ENCODE measurements at places on chromosomes 16 and 17.

GRCh38 chr17:80647746-80648145 lies 103.1 kb downstream of the RPTOR start:
- DNase-seq = no peak

DNA sequence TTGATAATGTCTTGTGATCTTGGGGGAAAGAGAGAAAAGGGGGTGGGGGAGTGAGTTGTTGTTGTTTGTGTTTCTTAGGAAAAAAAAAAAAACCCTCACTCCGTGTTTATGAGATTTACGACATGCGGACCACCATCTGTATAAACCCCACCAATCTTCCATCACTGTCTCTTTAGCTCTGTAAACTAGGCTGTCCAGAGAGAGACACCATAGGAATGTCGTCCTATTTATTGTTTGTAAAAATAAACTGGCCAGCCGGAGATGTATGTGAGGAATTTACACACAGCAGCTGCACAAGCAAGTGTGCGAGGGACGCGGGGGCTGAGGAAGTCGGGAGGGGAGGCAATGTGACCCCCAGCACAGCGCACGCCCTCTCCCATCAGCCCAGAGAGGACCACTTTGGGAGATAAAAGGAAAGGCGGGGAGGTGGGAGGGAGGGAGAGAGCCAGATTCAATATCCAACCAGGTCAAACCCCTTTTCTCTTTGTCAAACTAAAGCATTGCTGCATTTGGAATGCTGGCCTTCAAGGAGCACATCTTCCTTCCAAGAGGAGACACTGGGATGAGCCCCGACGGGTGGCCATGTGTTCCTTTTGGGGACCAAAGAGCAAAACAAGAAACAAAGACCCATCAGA lies 136.2 kb upstream of the SALL1 start:
- no peak for DNase-seq

DNA sequence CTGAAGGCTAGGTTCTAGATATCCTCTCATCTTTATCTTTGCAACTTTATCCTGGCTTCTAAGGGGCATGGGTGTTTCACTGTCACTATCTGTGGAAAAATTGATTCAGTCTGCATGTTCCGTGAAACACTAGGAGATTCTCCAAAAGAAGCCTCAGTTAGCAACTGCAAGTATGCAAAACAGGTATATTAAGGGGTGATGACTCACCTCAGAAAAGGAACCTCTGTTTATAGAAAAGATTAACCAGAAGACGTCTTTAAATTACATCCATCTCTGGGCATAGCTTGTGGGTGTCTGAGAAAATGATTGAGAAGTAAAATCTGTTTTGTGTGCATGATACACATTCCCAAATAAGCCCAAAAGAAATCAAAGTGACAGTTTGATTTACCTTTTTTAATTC lies 353.8 kb upstream of the HSBP1 start:
- no peak for DNase-seq

GRCh38 chr17:7019367-7019766 lies 3.5 kb upstream of the BCL6B start:
- DNase-seq = no peak

- DNase-seq = no peak
These were observed 221.8 kb upstream of the CDH5 start for GRCh38 chr16:66144641-66145040.

- DNase-seq = no peak
These were observed 176.9 kb upstream of the GSE1 start for GRCh38 chr16:85436207-85436606.

DNA sequence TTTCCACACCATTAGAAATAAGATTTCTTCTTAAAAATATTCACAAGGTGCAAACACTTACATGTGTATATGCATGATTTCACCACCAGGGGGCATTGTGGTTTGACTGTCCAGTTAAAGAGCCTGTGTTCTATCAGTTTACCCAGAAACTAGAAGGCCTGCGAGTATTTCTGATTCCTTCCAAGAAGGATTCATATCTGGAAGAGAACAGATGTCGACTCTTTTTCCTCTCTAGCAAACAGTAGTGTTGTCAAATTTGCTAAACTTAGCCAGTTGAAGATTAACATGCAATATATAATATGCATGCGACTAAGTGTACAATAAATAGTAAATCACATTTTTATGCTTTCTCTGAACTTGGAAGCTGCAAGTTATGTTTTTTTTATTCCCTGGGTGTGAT lies 404.1 kb downstream of the WWOX start:
- DNase-seq = no peak

- DNase-seq = no peak
These were observed 3.8 kb downstream of the SECTM1 start for GRCh38 chr17:82329683-82330321.

GRCh38 chr17:37406635-37407461 lies at the start of the genes ACACA and TADA2A:
Gene ACACA, minus strand, starts transcription at chr17:37406836. Its CDS starts 537 bp downstream, at chr17:37406299.
Gene TADA2A, plus strand, starts transcription at chr17:37406886. Its CDS starts 4,480 bp downstream, at chr17:37411366.
- peak; percentile 57 for DNase-seq

DNA sequence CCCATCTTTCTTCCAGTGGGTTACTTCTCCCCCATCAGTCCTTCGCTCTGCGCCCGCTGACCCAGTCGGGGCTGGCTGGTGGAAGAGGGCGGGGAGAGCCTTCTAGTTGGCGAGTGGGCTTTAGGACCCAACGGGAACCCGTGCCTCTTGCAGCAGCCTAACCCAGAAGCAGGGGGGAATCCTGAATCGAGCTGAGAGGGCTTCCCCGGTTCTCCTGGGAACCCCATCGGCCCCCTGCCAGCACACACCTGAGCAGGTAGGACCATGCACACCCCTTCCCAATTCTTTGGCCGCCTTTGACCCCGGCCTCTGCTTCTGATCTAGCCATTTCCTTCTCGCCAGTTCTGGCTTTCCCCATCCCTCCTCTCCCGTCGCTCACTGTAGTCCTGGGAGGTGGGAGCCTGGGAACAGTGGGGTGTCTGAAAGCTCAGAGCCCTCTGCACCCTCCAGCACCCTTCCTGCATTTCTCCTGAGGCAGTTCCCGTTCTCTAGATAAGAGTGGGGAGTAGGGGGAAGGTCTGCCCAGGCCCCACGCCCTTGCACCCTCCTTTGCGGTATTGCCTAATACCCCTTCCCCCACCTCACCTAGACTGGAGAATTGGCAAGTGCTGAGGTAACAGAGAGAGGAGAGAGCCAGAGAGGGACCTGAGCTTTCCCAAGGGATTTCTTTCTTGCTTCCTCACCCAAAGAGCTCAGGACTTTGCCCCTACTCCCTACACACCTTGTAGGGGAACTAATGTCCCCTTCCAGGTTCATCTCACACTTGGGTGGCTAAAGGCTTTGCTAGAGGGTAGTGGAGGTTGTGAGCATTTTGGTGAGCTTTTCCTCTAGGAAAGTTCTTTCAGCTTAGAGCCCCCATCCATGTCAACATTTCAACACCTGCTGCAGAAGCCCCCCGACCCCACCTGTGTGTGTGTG lies at the start of gene RARA:
Gene RARA, plus strand, starts transcription at position 150 of the 918 bp plus-strand sequence. CDS start 22,039 bp downstream, outside the sequence.
- DNase-seq = no peak

GRCh38 chr17:27417596-27418365 lies 38.5 kb upstream of the KSR1 start:
- DNase-seq = no peak

GRCh38 chr17:54269881-54270280 lies 447.2 kb downstream of the KIF2B start:
- DNase-seq = no peak

- DNase-seq = no peak
These were observed 61.0 kb downstream of the RPH3AL start for GRCh38 chr17:291587-291986.

GRCh38 chr17:81599719-81600486 lies 37.0 kb downstream of the NPLOC4 start:
- no peak for DNase-seq

GRCh38 chr17:2398655-2399571 lies 1.9 kb downstream of the MNT start:
- DNase-seq = no peak

- no peak for DNase-seq
These were observed 115.7 kb upstream of the IRX3 start for GRCh38 chr16:54402270-54402669.

DNA sequence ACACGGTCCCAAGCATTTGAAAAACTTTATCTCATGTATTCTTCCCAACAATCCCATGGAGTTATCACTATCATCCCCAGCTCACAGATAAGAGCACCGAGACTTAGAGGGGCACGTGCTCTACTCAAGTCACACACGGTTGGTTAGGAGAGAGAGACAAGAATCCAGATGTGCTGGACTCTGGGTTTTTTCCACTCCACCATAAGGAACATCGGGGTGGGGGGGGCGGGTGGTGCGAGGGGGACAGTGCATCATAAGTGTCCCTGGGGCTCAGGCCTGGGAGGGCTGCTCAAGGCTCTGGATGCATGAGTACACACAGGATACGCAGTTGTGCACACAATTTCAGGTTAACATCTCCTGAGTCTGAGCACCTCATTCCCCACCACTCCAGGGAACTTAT lies 7.4 kb downstream of the CDC42EP4 start:
- DNase-seq = no peak

GRCh38 chr16:68013440-68013839 lies 2.3 kb downstream of the DPEP2NB start:
- DNase-seq = no peak

- no peak for DNase-seq
These were observed 182.8 kb downstream of the HS3ST3A1 start for GRCh38 chr17:13418891-13419290.

DNA sequence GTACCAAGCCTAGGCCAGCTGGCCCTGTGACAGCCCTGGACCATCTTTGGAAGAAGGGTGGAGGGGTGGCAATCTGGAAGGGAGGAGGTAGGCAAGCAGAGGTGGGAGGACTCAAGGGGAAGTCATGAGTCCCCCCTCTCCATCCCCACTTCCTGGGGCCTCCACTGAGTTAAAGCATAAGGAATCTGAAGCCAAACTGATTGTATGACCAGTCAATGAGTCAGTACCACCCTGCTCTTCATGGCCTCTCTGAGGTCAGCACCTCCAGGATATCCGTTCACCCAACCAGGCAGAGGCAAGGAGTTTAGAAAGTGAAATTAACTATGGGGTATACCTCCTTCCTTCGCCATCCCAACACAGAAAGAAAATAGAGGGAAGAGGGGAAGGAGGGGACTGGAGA lies 272.7 kb downstream of the SOX9 start:
- no peak for DNase-seq
